IMR-90 (cell line): ENCODE measurements at places on chromosomes 7 and 10.

- peaks cover 10% of the 10 kb centered on the region for H3K27me3 ChIP-seq
- no peak overlapping the region for H3K4me3 ChIP-seq
- H3K36me3 ChIP-seq, result no peaks in the 10 kb centered on the region
These were observed 69.3 kb downstream of the ABRAXAS2 start for GRCh38 chr10:124870854-124871425.

DNA sequence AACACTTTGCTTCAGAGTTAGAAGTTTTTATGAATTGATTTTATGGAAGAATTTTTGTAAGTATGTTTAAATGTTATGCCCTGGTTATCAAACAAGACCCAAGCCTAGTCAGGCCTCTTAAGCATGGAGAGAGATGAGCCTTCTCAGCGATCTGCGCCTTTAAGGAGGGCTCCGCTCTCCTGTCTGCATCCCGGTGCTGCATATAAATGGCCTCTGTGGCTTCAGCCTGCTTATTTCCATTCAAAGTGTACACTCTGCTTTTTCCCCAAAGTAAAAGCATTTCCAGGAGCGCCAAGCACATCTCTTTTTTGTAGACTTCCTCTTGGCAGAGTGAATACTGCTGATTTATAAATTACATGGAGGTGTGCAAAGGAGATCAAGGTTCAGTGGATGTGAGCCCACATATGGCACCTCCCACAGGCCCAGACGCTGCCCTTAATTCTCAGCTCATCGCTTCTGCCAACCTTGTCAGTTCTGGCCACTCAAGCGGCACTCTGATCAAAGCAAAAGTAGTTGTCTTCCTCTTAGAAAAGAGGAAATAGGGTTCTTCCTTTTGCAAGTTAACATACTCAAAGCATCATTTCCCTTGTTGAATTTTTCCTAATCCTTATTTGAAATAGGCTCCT, 70.0 kb upstream of the SFMBT2 start:
- H3K36me3 ChIP-seq, result no peaks in the 10 kb centered on the region
- H3K27ac ChIP-seq, result no peak overlapping the region
- no peaks in the 10 kb centered on the region; the same call in 1 of the 2 replicates for H3K27me3 ChIP-seq
- no peak for DNase-seq
- H3K4me3 ChIP-seq, result no peak overlapping the region
- H3K4me1 ChIP-seq, result no peaks in the 10 kb centered on the region

DNA sequence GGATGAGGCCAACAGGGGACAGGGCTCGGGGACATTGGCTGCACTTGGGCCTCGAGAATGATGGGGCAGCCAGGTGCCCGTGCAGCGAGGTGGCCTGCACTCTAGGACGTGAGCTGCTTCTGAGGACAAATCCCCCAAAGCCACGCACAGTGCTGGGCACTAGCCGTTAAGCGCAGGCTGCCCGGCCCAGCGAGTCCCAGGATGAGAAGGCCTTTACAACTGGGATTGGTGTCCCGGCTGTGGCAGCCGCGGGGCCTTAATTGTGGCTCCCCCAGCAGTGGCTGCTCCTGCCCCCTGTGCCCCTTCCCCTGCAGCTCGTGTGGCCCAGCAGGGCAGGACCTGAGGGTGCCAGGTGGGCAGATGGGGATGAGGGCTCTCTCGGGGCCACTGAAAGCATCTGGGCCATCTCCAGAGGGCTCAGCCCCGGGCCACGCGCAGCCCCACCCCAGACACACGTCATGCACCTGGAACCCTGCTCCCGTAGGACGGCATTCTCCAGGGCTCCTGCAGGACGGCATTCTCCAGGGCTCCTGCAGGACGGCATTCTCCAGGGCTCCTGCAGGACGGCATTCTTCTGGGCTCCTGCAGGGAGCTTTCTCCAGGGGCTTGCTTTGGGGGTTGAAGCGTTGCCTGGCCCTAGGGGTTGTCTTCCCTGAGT, 6.6 kb downstream of the PWWP2B start:
- H3K36me3 ChIP-seq, result peaks cover 18% of the 10 kb centered on the region; the same call in 1 of the 2 replicates
- no peak overlapping the region for H3K27ac ChIP-seq
- no peak overlapping the region for H3K4me3 ChIP-seq
- H3K27me3 ChIP-seq, result no peaks in the 10 kb centered on the region
- no peak for DNase-seq

GRCh38 chr10:34374356-34375045, 440.6 kb downstream of the PARD3 start:
- H3K36me3 ChIP-seq, result 0 out of 2 replicates have a peak, but pooled peaks cover 1% of the 10 kb centered on the region
- H3K4me1 ChIP-seq, result no peaks in the 10 kb centered on the region
- H3K27ac ChIP-seq, result no peak overlapping the region

GRCh38 chr7:128275681-128276080, 34.6 kb downstream of the LEP start:
- H3K4me3 ChIP-seq, result no peak overlapping the region
- H3K4me1 ChIP-seq, result peaks cover 2% of the 10 kb centered on the region; the same call in 1 of the 2 replicates
- no peak overlapping the region for H3K27ac ChIP-seq
- H3K36me3 ChIP-seq, result no peaks in the 10 kb centered on the region
- no peak for DNase-seq

- no peaks in the 10 kb centered on the region for H3K27me3 ChIP-seq
- no peak overlapping the region for H3K4me3 ChIP-seq
- DNase-seq, result peak; percentile 75
- no peaks in the 10 kb centered on the region for H3K36me3 ChIP-seq
- H3K27ac ChIP-seq, result peak overlapping the region; percentile 38
These were observed 4.1 kb upstream of the NT5C2 start for GRCh38 chr10:103197174-103197573.

DNA sequence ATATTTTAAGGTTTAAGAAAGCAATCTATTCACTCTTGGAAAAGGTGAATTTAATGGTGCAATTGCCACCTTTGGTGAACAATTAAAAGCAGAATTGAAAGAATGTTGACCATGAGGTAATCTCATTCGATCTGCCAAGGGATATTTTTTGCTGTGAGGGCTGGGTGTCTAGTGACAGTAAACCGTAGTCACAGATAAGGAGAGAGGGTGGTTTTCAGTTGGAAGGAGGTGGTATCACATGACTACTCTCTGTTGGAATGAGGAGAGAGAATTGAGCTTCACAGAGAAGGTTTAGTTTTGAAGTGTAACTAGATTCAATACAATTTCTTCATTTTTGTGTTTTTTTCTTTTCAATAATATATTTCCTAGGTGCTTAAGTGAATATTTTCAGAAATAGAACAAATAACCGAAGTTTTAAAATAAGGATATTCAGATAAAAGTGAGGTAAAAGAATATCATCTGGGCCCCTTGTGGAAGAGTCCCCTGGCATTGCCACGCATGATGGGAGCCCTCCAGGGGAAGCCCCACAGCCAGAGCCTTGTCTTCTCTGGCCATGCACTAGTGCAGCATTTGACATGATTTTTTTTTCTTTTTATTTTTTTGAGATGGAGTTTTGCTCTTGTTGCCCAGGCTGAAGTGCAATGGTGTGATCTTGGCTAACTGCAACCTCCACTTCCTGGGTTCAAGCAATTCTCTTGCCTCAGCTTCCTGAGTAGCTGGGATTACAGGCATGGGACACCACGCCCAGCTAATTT, 73.4 kb downstream of the GPR141 start:
- H3K27me3 ChIP-seq, result no peaks in the 10 kb centered on the region
- H3K36me3 ChIP-seq, result no peaks in the 10 kb centered on the region
- H3K4me1 ChIP-seq, result no peaks in the 10 kb centered on the region

DNA sequence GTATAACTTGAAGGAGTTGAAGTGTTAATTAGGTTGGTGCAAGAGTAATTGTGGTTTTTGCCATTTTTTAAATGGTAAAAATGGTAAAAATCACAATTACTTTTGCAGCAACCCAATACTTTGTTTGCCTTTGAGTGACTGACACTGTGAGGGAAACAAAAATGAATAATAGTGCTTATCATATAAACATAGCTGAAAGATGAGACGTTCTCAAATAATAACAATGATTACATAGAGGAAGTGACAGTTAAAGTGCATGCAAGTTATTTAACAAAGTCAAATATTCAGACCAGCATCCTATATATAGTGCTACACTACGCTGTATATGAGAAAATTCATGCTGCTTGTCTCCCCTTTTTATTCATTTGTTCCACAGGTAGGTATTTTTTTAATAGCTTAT, 4.7 kb upstream of the HBP1 start:
- H3K27me3 ChIP-seq, result no peaks in the 10 kb centered on the region
- no peaks in the 10 kb centered on the region for H3K36me3 ChIP-seq
- peak; percentile 37 for DNase-seq
- no peak overlapping the region for H3K4me3 ChIP-seq

DNA sequence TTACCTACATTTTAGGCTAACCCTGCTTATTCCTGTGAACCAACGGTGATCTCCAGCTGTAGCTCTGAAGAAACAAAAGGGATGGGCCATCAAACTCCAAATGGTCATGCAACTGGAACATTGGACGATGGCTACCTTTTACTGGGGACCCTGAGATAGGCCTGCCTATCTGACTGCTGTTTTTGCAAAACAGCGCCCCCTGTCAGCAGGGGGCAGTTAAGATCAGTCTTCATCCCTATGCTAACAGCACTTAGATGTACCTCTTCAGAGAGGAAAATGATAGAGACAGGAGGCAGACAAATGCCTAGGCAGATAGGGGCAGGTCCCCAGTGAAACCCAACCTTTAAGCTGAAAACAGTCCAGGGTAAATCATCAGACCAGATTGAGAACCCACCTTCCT, 1085.4 kb upstream of the SORCS1 start:
- no peak overlapping the region for H3K27ac ChIP-seq
- no peak for DNase-seq
- H3K27me3 ChIP-seq, result no peaks in the 10 kb centered on the region
- H3K4me3 ChIP-seq, result no peak overlapping the region

GRCh38 chr10:31897506-31897905, 31.1 kb downstream of the ARHGAP12 start:
- peak; percentile 22 for DNase-seq
- peaks cover 4% of the 10 kb centered on the region; the same call in 1 of the 2 replicates for H3K36me3 ChIP-seq
- no peaks in the 10 kb centered on the region for H3K27me3 ChIP-seq
- no peak overlapping the region for H3K4me3 ChIP-seq

- no peaks in the 10 kb centered on the region for H3K27me3 ChIP-seq
- no peaks in the 10 kb centered on the region for H3K36me3 ChIP-seq
- no peak for DNase-seq
- no peak overlapping the region for H3K27ac ChIP-seq
- H3K4me1 ChIP-seq, result peaks cover 4% of the 10 kb centered on the region; the same call in 1 of the 2 replicates
These were observed 52.1 kb upstream of the HELLS start for GRCh38 chr10:94493463-94493862.

- no peaks in the 10 kb centered on the region for H3K36me3 ChIP-seq
- H3K4me1 ChIP-seq, result no peaks in the 10 kb centered on the region
- 0 out of 2 replicates have a peak, but pooled peaks cover 1% of the 10 kb centered on the region for H3K27me3 ChIP-seq
- no peak overlapping the region for H3K27ac ChIP-seq
These were observed 161.2 kb upstream of the FAM3C start for GRCh38 chr7:121557034-121557892.

DNA sequence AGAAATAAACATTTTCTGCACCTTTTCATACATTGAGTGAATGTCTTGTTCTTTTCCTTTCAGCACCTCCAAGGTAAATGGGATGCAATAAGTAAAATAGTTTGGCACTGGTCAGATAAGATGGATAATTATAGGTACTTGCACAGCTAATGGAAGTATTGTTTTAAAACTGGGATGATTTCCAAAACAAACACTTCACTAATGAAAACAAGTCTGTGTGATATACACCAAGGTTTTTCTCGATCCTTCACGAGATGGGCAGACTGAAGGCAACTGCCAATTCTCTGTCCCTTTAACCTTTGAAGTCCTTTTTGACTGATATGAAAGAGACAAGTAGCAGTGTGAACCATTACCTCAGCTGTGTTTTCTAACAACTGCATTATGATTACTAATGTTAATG, 423.8 kb downstream of the GFRA1 start:
- DNase-seq, result no peak
- no peaks in the 10 kb centered on the region for H3K27me3 ChIP-seq
- no peak overlapping the region for H3K4me3 ChIP-seq

GRCh38 chr10:30199376-30200016, 140.1 kb upstream of the JCAD start:
- peaks cover 24% of the 10 kb centered on the region for H3K27me3 ChIP-seq
- no peak overlapping the region for H3K4me3 ChIP-seq
- no peaks in the 10 kb centered on the region for H3K36me3 ChIP-seq
- H3K27ac ChIP-seq, result no peak overlapping the region
- H3K4me1 ChIP-seq, result no peaks in the 10 kb centered on the region
- DNase-seq, result no peak

DNA sequence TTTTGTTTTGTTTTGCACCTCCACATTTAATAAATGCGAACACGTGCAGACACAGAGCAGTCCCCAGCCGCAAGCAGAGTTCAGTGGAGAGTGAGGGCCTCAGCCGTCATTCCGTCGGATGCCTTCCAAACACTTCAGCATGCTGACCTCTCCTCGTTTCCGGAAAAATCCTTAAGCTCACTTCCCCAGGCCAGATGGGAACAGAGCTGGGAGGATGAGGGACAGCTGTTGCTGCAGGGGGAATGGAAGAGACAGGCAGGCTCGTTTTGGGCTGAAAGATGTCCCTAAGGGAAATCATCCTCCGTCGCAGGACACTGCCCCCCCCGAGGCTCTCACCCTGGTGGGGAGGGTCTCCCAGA, 17.2 kb upstream of the FGFR2 start:
- DNase-seq, result no peak
- no peaks in the 10 kb centered on the region for H3K4me1 ChIP-seq
- H3K27ac ChIP-seq, result no peak overlapping the region
- no peak overlapping the region for H3K4me3 ChIP-seq
- H3K36me3 ChIP-seq, result no peaks in the 10 kb centered on the region

DNA sequence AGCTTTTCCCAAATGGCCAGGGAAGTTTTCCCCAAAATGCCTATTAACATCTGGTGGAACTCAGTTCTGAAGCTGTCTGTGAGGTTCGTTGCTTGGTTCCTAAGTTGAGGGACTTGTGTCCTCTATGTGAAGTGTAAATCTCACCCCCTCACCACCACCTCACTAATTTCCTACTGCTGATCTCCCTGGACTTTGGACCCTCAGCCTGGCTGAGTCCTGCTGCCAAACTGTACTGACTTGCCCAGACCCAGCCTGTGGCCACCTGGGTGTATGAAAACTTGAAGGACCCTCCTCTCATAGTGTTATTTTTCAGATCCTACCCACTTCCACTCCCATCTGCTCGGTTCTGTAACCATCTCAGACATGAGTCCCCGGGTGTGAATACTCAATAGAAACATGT, 94.9 kb downstream of the MET start:
- DNase-seq, result no peak
- no peak overlapping the region for H3K4me3 ChIP-seq
- no peaks in the 10 kb centered on the region for H3K27me3 ChIP-seq
- peaks cover 2% of the 10 kb centered on the region; the same call in 1 of the 2 replicates for H3K4me1 ChIP-seq
- no peak overlapping the region for H3K27ac ChIP-seq

GRCh38 chr10:43461950-43462349, 25.0 kb downstream of the ZNF487 start:
- peak; percentile 85 for DNase-seq
- no peaks in the 10 kb centered on the region for H3K4me1 ChIP-seq
- no peaks in the 10 kb centered on the region for H3K36me3 ChIP-seq
- no peaks in the 10 kb centered on the region for H3K27me3 ChIP-seq
- H3K4me3 ChIP-seq, result no peak overlapping the region
- no peak overlapping the region for H3K27ac ChIP-seq

- no peak overlapping the region for H3K4me3 ChIP-seq
- no peak for DNase-seq
- H3K4me1 ChIP-seq, result no peaks in the 10 kb centered on the region
- H3K27me3 ChIP-seq, result no peaks in the 10 kb centered on the region
- H3K27ac ChIP-seq, result no peak overlapping the region
- H3K36me3 ChIP-seq, result no peaks in the 10 kb centered on the region
These were observed 518.9 kb downstream of the KCNMA1 start for GRCh38 chr10:77118603-77119282.
